CMK (cell line): ENCODE measurements at places on chromosomes 11 and 22.

DNA sequence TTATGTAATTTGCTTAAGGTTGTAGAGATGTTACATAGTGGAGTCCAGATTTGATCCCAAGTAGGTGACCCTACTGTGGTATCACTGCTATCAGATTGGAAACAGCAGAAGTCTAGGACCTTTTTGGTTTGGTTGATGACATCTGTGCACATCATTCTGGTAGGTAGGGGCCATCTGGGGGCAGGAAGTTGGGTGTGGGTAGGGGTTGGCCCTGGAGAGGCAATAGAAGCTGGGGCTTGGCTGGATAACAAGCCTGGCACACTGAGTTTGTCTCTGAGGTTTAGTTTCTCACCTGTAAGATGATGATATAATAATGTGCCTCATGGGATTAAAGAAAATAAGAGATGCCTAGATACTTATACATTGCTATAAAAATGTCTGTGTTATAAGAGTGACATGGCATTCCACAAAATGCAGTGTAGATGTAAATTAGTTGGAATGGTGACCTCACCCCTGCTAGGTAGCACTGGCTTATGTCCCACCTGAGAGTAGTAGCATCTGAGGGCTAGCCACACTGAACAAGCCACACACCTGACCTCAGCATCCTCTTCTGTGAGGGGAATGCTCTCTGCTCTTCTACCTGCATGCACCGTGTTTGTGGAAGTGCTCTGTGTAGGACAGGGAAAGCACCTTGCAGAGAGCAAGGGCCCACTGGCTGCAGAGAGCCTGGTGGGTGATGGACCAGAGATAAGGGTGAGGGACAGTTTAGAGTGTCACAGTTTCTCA, 36.9 kb downstream of the PTPRJ start:
- DNase-seq = no peak

DNA sequence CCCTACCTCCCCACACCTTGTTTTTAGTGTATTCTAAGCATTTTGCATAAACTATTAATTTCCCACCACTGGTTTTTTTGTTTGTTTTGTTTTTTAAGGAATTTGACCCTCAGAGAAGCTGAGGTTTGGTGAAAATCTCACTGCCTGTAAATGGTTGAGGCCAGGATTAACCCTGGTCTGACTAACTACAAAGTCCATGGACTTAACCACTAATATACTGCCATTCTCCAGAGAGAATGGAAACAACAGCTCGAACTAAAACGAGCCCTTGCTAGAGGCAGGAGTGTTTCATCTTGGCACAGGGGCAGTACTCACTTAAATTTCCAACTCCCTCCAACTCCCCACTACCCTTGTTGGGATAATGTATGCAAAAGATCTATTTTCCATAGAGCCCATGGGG, 3.0 kb downstream of the CTNND1 start:
- no peak for DNase-seq

- no peak for DNase-seq
Measured at GRCh38 chr22:34113381-34113780, 193.1 kb upstream of the LARGE1 start.

DNA sequence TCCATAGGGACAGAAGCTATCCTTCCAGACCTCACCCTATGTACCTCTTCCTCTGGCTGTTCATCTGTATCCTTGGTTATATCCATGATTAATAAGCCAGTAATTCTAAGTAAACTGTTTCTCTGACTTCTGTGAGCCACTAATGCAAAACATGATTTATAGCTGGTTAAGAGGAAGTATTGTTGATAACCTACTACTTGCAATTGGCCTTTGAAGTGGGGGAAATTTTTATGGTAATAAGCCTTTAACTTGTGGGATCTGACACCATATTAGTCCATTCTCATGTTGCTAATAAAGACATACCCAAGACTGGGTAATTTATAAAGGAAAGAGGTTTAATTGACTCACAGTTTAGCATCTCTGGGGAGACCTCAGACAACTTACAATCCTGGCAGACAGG, 21.9 kb downstream of the CASP12 start:
- no peak for DNase-seq

DNA sequence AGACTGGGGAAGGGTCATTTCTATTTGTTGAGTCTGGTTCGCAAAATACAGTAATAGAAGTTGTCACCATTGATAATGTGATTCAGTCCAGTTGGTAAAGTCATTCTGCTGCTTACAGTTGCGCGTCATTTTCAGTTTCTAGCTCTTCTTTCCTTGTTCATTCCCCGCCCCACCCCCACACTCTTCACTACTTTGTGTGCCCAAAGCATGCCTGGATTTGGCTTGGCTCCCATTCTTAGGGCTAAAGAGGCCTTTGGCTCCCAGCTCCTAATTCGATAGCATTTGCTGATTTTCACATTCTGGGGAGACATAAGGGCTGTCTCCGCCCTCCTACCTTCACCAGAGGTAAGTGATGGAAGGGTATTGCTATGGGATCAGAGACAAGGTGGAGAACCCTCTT, 43.0 kb downstream of the CECR2 start:
- no peak for DNase-seq
